ENCODE measurements at places on chromosomes 7 and 10.

DNA sequence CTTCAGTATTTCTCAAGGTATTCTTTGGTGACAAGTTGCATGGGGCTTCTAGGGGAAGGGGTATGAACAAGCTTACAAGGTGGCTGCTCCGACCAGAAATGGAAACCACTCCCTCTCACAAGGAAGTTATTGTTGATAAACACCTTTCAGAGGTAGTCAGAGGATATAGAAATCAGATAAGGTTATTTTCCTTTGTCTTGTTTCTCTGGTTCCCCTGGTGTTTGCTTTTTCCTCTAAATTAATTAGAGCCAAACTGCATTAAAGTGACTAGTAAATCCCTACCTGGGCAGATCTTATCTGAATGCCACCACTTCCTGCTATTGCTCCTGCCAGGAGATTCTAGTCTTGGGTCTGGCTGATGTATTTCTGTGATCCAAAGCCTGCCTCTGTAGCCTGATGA, 725.4 kb downstream of the INHBA start:
- no peak for DNase-seq

DNA sequence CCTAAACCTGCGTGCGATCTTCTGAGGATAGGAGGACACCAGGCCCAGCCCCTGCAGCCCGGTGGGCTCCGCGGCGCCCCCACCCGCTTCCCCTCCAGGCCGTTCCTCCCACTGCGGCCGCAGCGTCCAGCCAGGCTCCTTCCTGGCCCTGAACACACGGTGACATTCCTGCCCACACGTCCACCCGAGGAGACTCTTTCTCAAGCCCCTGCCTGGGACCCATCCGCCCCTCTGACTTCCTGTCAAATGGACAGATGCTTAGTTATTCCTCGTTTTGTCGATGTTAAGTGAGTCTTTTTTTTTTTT, 32.4 kb upstream of the RNF32 start:
- no peak for DNase-seq

GRCh38 chr10:34229917-34230316, 585.2 kb downstream of the PARD3 start:
- DNase-seq = no peak

DNA sequence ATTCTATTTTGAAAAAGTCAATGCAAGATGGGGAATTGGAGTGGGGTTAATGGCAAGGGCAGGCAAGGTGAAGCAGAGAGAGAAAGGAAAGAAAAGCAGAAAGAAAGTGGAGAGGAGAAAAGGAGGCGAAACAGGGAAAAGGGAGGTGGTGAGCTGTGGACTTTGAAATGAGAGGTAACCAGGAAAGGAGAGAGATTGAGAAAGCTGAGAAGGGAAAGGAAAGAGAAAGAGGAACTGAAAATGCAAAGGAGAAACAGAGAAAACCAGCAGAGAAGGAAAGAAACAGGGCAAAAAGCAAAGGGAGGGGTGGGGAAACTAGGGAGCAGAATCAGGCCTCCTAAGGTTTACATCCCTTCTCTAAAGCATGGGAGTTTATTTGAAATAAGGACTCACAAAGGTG, 72.5 kb upstream of the TPK1 start:
- DNase-seq = no peak

DNA sequence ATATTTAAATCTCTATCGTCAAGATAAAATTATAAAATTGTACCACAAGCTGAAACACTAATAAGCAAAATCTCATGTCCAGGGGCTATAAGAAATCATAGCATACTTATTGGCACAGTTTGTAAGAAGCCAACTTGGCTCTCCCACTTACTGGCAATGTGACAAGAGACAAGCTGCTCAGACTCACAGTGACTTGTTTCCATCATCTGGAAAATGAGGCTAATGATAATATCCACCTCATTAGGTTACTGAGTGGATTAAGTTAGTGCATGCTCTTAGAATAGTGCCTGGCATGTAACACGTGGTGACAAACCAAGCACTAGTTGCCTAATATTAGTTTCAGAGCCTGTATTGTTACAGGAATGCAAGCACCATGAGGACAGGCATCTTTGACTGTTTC, 234.4 kb downstream of the GLI3 start:
- DNase-seq = no peak

- no peak for DNase-seq
These were observed 40.9 kb downstream of the ELFN1 start for GRCh38 chr7:1710936-1711335.

Data from NCI-H2081 (cell line).